ELR (cell line): ENCODE measurements at places on chromosomes 7 and 10.
A peak's percentile ranks its signal among the peaks of the same experiment; 100 is the strongest.

- no peak for DNase-seq
These were observed 125.4 kb downstream of the MAPK8 start for GRCh38 chr10:48431871-48432270.

- DNase-seq, result peak; percentile 85
These were observed 197.9 kb downstream of the IMMP2L start for GRCh38 chr7:111364413-111364812.

DNA sequence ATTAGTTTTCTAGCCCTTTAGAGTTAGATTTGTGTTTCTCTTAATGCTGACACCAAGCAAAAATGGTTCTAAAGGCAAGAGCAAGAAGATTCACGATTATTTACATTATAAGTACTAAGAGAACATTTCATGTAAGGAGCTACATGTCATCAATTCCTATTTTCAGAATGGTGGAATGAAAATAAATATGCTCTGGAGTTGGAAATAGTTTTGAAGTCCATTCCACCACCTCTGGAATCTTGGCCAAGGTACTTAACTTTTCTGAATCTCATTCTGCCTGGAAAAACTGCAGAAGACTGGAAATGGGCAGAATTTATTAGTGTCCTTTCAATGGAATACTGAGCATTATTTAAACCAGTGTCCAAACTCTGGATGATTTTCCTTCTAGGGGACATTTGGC lies 125.1 kb upstream of the RAB11FIP2 start:
- DNase-seq, result no peak

GRCh38 chr7:141477865-141478264 lies 73.3 kb upstream of the AGK start:
- DNase-seq, result no peak

DNA sequence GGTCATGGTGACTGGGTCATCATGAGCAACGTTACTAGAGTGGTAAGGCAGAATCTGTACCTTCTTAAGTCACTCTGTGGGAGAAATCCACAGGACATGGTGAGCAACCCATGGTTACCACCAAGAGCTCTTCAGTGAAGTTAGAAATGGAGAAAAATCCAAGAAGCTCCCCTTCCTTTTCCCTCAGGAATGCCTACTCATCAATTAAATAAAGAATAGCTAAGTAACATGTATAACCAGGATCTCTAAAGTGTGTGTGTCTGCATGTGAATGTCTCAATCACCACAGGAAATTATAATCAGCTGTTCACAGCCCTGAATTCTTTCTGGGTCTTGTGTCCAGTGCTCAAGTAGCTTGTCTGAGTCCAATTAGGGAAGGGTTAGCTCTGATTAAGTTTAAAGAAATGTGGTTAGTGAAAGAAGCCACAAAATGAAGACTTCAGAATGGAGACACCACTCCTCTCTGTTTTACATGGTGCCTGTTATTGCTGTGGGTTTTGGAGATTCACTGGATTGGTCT lies 73.2 kb downstream of the SEM1 start:
- DNase-seq, result no peak

DNA sequence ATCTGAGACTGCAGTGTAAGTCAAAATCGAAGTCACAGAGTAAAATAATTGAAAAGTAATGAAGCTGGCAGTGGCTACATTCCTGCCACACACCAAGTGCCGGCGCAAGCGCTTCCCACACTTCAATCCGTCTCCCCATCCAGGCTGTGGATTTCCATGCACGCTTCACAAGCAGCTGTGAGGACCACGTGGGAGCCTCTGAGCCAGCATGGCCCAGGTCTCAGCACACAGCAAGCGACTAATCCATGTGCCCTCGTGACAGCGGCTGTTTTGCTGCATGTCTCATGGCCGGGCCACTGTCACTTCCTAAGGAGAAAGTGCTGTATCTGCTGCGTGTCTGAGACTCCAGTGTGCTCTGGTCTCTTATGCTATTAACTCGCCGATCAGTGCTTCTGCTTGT lies 566.9 kb downstream of the DNAJB6 start:
- DNase-seq, result no peak

- DNase-seq, result peak; percentile 22
These were observed 5.3 kb downstream of the GLRX3 start for GRCh38 chr10:130141460-130141859.
